ENCODE measurements at places on chromosomes 4 and X. TPM values are rescaled to one million over a fixed set of nuclear protein-coding genes. Genes with fewer than 3 reads are reported as not detected.

DNA sequence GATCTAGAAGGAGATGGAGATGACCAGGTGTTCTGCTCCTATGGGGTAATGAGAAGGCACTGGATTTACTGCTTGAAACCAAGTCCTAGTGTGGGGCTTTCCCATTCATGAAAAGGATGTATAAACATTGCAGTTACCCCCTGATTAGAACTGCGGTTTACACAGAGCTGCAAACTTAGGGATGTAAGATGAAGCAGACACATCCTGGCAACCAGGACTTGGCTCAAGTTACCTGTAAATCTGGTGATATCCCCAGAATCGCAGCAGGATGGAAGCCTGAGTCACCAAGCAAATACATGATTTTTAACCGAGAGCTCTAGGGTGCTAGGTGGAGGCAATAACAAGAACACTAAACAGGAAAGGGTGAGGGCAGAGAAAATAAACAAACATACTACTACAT lies 178.6 kb upstream of the MAMLD1 start:
- H3K27ac ChIP-seq, result no peak overlapping the region
- no peaks in the 10 kb centered on the region for H3K27me3 ChIP-seq
- no peak overlapping the region for H3K4me3 ChIP-seq
- H3K36me3 ChIP-seq, result no peaks in the 10 kb centered on the region
- no peaks in the 10 kb centered on the region for H3K4me1 ChIP-seq

DNA sequence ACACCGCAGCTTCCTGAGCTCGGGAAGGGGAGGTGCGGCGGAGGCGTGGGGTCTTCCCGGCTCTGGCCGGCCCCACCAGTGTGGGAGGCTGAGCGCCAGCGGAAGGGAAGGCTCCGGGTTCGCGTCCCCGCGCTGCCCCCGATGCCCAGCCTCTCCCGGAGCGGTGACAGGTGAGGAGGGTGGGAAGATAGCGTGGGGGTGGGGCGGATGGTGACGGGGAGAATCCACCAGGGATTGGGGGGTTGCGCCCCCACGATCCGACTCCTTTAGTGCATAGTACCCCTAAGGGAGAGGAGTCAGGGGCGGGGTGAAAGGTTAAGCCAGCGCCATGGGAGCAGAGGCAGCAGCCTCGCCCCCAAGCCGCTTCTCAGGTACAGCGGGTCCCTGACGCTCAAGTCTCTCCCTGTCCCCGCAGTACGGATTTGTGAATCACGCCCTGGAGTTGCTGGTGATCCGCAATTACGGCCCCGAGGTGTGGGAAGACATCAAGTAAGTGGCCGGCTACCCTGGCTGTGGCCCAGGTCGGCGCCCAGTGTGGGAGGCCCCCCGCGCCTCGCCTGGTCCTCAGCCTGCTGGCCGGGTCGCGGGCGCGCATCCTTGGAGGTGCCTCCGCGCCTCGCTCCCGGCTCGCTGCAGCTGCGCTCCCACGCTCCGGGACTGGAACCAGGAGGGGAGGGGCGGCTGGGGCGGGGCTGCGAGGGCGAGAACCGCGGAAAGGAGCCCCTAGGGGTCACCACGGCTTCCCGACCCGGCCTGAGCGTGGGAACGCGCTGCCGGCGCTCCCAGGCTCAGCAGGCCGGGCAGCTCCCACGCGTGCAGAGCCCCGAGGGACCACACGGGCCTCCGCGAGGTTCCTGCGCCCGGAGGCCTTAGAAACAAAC lies 791 bp downstream of the GUCY1B1 start:
- peak overlapping the region; percentile 95 for H3K27ac ChIP-seq
- no peaks in the 10 kb centered on the region for H3K27me3 ChIP-seq
- no peaks in the 10 kb centered on the region for H3K36me3 ChIP-seq

- no peak for DNase-seq
- no peak overlapping the region for H3K4me3 ChIP-seq
- no peaks in the 10 kb centered on the region for H3K36me3 ChIP-seq
- H3K4me1 ChIP-seq, result no peaks in the 10 kb centered on the region
- H3K27me3 ChIP-seq, result no peaks in the 10 kb centered on the region
Observed at GRCh38 chrX:124348885-124349453, 2.6 kb downstream of the SH2D1A start.

DNA sequence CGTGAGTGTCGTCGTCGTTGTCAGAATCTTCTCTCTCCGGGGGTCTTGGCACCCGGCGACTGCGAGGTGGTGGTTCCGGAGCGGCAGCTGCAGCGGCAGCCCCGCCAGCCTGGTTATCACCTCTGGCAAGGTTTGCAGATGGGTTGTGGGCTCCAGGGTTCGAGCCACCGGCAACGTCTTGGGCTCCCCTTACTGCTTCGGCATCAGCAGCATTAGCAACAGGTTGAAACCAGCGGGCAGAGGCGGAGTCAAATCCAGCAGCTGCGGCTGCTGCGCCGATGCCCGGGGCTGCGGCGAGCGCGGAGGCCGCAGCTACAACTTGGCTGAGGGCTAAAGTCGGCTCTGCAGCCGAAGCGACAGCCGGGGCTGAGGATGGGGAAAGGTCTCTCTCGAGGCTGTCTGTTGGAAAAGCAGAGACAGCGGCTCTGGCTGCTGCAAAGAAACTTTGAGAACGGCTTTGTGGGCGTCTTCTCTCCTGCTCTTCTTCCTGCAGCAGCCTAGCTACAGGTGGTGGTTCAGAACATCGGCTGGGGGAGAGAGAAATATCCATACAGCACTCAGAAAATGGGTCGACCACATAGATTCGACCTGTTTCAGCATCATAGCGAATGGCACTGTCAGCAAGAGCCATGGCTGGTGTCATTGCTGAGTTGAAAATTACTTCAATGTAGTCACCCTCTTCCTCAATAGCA lies 3.6 kb downstream of the IRS4 start:
- no peak overlapping the region for H3K4me3 ChIP-seq
- H3K27me3 ChIP-seq, result peaks cover 60% of the 10 kb centered on the region

GRCh38 chr4:89316931-89317366 lies 9.3 kb upstream of the GPRIN3 start:
- no peaks in the 10 kb centered on the region for H3K36me3 ChIP-seq
- H3K27me3 ChIP-seq, result no peaks in the 10 kb centered on the region
- no peak overlapping the region for H3K27ac ChIP-seq
- H3K4me1 ChIP-seq, result peaks cover 25% of the 10 kb centered on the region

DNA sequence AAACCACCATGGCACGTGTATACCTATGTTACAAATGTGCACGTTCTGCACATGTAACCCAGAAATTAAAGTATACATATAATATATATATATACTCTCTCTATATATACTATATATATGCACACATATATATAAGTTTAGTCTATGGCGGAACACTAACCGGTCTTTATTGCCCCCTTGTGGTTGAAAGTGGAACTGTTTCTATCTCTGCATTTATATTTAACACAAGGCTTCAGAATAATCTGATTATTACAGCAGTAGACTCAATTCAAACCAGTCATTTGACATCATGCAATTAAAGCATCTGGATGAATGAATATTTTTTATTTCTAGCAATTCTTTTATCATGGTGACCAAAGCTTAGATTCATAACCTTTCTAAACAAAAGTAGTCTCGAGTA lies 14.6 kb downstream of the RAB9B start:
- H3K4me3 ChIP-seq, result no peak overlapping the region
- H3K4me1 ChIP-seq, result no peaks in the 10 kb centered on the region
- no peak for DNase-seq
- no peaks in the 10 kb centered on the region for H3K27me3 ChIP-seq

DNA sequence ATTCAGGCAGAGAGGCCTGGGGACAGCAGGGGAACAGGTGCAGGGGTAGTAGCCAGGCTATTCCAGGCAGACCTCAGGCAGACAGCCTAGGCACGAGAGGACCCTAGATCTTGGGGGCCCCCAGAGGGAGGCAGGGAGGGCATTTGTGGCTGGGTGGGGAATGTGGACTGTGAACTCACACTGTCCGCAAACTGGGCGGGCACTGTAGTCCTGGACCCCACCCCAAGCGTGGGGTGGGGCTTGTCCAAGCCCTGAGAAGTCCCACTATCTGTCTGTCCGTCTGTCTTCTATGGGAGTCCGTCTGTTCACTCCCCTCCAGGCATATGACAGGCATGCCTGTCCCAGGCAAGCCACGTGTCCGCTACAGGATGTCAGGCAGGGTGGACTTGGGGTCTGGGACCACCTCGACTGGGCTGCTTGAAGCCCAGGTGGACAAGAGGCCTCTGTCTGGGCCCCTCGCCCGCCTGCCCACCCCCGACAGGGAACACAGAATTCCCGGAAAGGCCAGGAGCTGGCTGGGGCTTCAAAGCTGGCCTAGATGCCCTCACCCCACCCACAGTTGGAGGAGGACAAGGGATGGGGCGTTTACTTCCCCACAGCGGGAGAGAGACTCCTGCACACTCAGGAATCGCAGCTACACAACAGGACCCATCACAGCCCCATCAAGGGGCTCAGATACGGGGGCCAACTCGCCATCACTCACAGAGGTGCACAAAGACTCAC lies at the start of gene SLC38A5:
Gene SLC38A5 (minus strand): TSS at position 151 of the 723 bp plus-strand sequence. CDS start 2,336 bp downstream, outside the sequence.
- DNase-seq, result no peak
- H3K27ac ChIP-seq, result no peak within 1 kb of the TSS
- H3K27me3 ChIP-seq, result no peaks in the 10 kb centered on the region
- no peaks in the 10 kb centered on the region for H3K36me3 ChIP-seq

The TCEAL2 gene
- total RNA-seq, result not detected

The TRPC5OS gene
- total RNA-seq, result not detected

- no peak overlapping the region for H3K27ac ChIP-seq
- H3K36me3 ChIP-seq, result no peaks in the 10 kb centered on the region
- DNase-seq, result no peak
- no peaks in the 10 kb centered on the region for H3K27me3 ChIP-seq
- no peaks in the 10 kb centered on the region for H3K4me1 ChIP-seq
- no peak overlapping the region for H3K4me3 ChIP-seq
Observed at GRCh38 chrX:9315086-9315485, 149.8 kb upstream of the TBL1X start.

GRCh38 chr4:72665171-72665968 lies 96.3 kb upstream of the ADAMTS3 start:
- DNase-seq, result no peak
- no peaks in the 10 kb centered on the region for H3K27me3 ChIP-seq
- H3K4me1 ChIP-seq, result no peaks in the 10 kb centered on the region
- H3K36me3 ChIP-seq, result no peaks in the 10 kb centered on the region
- no peak overlapping the region for H3K27ac ChIP-seq

The GSX2 gene
- not detected for total RNA-seq

The APLN gene
- total RNA-seq, result 15.8 TPM

DNA sequence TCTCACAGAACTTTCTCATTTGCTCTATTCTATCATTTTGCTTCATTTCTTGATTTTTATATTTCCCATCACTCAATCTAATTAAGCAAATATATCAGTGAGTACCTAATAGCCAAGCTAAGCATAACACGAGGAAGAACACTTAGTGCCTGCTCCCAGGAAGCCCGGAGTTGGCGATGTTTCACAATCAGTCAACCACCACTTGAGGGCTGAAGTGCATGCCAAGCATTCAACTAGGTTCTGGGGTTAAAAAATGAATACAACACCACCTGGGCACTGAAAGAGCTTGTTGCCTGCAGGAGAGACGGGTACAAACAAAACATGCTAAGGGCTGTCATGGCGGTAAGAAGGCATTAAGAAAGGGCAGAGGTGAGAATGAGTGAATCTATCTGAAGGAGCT lies 47.5 kb downstream of the UCHL1 start:
- H3K27ac ChIP-seq, result no peak overlapping the region
- H3K36me3 ChIP-seq, result no peaks in the 10 kb centered on the region
- H3K4me3 ChIP-seq, result no peak overlapping the region

DNA sequence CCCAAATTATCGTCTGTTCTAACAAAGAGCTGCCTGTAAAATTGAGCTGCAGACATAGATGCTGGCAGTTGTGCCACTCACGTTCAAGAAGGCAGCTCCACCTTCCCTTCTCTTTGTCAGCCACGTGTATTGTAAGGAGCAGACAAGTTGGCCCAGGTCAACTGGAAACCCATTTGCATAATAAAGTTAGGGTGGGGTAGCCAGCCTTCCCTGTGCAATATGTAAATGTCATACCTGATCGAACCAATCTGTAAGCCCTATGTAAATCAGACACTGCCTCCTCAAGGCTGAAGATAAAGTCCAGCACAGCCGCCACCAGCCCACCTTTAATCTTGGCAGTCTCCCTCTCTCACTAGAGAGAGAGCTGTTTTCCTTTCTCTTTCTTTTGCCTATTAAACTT lies 117.2 kb downstream of the TMEM144 start:
- no peak overlapping the region for H3K4me3 ChIP-seq
- H3K36me3 ChIP-seq, result no peaks in the 10 kb centered on the region
- no peaks in the 10 kb centered on the region for H3K27me3 ChIP-seq
- no peak overlapping the region for H3K27ac ChIP-seq
- DNase-seq, result no peak

- H3K4me3 ChIP-seq, result no peak overlapping the region
- H3K4me1 ChIP-seq, result no peaks in the 10 kb centered on the region
- no peaks in the 10 kb centered on the region for H3K36me3 ChIP-seq
- no peaks in the 10 kb centered on the region for H3K27me3 ChIP-seq
- DNase-seq, result no peak
Observed at GRCh38 chr4:10875144-10875799, 190.7 kb upstream of the CLNK start.

- no peaks in the 10 kb centered on the region for H3K36me3 ChIP-seq
- H3K4me1 ChIP-seq, result no peaks in the 10 kb centered on the region
- H3K27me3 ChIP-seq, result peaks cover 5% of the 10 kb centered on the region
- no peak overlapping the region for H3K4me3 ChIP-seq
- no peak overlapping the region for H3K27ac ChIP-seq
- DNase-seq, result no peak
Observed at GRCh38 chr4:155319516-155319915, 57.2 kb downstream of the MAP9 start.

DNA sequence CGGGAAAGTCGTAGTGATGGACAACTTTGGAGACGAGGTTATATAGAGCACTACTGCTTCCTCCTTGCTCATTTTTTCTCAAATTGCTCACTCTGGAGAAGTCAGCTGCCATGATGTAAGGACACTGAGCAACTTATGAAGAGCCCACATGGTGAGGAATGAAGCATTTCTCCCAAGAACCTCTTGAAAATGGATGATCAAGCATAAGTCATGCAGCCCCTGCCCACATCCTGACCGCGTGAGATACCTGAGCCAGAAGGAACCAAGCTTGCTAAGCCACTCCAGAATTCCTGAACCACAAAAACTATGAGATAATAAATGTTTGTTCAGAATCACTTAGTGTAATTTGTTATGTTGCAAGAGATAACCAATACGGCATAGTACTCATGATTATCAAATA lies 42.8 kb downstream of the PDE5A start:
- H3K4me3 ChIP-seq, result no peak overlapping the region
- H3K27me3 ChIP-seq, result no peaks in the 10 kb centered on the region
- no peak for DNase-seq
- no peak overlapping the region for H3K27ac ChIP-seq
- no peaks in the 10 kb centered on the region for H3K36me3 ChIP-seq

The RBMXL3 gene
- total RNA-seq, result not detected

DNA sequence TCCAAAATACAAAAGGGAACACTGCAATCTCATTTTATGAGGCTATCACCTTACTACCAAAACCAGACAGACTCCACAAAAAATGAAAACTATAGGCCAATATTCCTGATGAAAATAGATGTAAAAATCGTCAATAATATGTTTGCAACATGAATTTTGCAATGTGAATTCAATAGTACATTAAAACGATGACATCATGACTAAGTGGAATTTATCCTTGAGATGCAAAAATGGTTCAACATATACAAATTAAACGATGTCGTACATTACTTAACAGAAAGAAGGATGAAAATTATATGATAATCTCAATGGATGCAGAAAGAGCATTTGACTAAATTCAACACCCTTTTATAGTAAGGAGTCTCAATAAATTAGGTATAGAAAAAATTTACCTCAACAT lies 123.0 kb downstream of the AREG start:
- no peak for DNase-seq
- no peaks in the 10 kb centered on the region for H3K27me3 ChIP-seq
- H3K4me1 ChIP-seq, result no peaks in the 10 kb centered on the region
- H3K4me3 ChIP-seq, result no peak overlapping the region
- no peak overlapping the region for H3K27ac ChIP-seq

GRCh38 chr4:185726931-185727330 lies 85.1 kb downstream of the SORBS2 start:
- no peak overlapping the region for H3K27ac ChIP-seq
- H3K4me1 ChIP-seq, result peaks cover 80% of the 10 kb centered on the region
- H3K4me3 ChIP-seq, result no peak overlapping the region
- DNase-seq, result no peak

The TEX13C gene
- total RNA-seq, result not detected

All from heart right ventricle (tissue), 16 donors.